ENCODE measurements at places on chromosomes 11 and 22. TPM values are rescaled to one million over a fixed set of nuclear protein-coding genes. Genes with fewer than 3 reads are reported as not detected.

OR2AT4 gene
- not detected for total RNA-seq

CYB5R2 gene
- total RNA-seq: 24.0 TPM

UBQLN3 gene
- total RNA-seq: not detected

RFPL1 gene
- not detected for total RNA-seq

SAA4 gene
- total RNA-seq: 0.64 TPM

- no peak for ATAC-seq
Measured at GRCh38 chr11:16669799-16670415, 68.5 kb upstream of the C11orf58 start.

GRCh38 chr11:102438311-102439062, 14.1 kb downstream of the TMEM123 start:
- no peak for ATAC-seq

GRCh38 chr11:63507511-63507910, 1.6 kb downstream of the LGALS12 start:
- no peak for ATAC-seq

- ATAC-seq: no peak
Measured at GRCh38 chr22:36816339-36816635, 548 bp downstream of the PVALB start.

- no peak for ATAC-seq
Measured at GRCh38 chr11:123434262-123434661, 4.2 kb downstream of the GRAMD1B start.

Measured in esophagus mucosa (tissue), 1 donor.